CD8-positive, alpha-beta memory T cell (primary cell): ENCODE measurements at places on chromosomes 5 and 9.

GRCh38 chr5:134439210-134439654, 27.6 kb upstream of the CDKN2AIPNL start:
- no peak for DNase-seq

DNA sequence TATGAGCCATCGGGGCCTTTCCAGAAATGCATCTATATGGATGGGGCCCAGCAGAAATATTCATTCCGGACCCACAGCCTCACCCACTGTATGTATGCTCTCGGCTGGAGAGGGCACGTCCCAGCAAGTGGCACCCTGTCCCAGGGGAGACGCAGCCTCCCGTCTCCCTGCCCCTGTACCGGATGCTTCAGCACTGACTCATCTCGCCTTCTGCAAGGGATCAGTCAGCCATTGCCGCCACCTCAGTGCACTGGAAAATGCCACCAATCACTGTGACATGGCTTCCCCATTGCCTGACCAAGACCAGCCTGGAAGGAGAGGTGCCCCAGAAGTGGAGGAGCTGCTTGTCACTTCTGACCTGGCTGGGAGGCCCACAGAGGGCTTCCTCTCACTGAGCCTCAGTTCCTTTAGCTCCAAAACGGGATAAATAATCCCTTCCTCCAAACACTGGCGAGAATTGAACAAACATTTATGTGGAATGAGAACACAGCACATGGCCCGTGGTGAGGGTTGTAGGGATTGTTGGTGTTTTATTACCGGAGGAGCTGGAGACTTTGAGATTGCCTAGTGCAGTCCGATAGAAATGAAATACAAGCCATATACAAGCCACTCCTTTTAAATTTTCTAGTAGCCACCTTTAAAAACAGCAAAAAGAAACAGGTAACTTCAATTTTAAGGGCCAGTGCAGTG, 43.9 kb upstream of the ORM1 start:
- DNase-seq, result no peak

- no peak for DNase-seq
These were observed 8.5 kb downstream of the FOCAD start for GRCh38 chr9:20692554-20692953.

DNA sequence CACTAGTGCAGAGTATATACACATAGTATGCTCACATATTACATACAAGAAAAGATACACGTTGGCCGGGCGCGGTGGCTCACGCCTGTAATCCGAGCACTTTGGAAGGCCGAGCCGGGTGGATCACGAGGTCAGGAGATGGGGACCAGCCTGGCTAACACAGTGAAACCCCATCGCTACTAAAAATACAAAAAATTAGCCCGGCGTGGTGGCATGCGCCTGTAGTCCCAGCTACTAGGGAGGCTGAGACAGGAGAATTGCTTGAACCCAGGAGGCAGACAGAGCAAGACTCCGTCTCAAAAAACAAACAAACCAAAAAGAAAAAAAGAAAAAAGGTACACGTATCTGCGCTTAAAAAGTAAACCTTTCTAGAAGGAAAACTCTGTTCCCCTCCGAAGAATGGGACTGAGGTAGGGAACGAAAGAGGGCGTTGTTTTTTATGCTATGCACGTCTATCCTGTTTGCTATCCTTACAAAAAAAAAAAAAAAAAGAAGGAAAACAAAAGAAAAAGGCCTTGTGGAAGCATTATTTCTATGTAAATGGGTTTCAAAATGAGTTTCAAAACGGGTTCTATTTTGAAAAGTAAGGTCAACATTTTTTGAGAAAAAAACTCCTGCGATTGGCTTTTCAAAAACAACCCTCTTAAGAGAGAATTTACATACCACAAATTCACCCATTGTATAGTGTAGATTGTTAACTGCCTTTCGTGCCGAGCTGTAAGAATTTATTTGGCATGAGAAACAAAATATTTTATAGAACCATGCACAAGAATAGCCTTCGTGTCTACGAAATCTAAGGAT, 1.2 kb downstream of the AK3 start:
- DNase-seq, result no peak

DNA sequence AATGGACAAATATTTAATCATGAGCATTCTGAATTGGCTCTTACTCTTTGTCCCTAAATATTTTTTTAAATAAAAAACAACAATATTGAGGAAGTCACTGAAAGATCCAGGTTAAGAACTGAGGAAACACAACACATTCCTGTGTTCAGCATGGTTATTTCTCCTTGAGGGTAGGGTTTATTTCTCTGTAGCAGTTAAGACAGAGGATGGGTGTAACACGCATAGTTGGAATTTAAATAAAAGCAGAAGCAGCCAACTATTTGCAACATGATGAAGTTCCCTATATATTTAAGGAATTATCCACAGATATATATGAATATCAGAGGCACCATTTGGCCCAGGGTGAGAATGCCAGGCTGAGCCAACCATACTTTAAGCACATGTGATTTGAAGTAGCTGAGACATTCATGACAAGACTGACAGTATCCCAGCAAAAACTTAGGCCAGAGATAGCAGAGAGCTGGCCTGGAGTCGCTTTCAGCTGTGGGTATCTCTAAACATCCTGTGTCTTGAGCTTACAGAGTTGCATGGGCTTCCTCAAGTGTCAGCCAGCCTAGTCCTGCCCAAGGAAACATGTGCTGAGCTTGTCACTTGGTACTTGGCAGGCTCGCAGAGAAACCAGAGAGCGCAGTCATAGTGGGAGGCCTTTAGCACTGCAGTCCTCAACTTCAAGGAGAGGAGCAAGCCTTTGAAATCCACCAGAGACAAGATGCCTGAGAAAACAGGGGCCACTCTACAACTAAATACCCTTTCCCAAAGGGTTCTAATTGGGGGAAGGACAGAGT, 43.6 kb downstream of the SEMA5A start:
- no peak for DNase-seq

DNA sequence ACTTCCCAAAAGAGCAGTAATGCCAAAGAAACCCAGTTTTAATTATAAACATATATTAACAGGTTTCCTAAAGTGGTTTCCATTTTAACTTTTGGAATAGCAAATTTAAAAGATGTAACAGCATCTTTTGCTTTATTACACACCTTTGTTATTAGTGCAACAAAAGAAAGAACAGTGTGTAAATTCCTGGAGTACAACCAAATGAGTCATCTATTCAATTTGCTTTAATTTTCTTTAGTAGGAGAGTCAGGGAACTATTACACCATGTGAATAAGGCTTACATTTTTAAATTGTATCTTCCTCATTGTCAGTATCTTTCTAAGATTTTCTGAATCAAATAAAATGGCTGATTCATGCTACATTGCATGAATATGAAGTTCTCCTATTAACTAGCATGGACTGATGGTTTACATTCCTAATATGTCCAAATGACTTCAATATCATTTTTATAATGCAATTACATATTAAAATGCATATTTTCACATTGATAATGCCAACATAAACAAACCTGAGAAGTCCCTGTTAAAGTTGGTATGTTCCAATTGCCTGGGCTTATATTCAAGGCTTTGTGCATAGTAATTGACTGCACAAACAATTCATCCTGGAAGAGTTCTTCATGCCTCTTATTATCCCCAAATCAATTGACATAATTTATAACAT, 22.5 kb downstream of the EDIL3 start:
- no peak for DNase-seq

DNA sequence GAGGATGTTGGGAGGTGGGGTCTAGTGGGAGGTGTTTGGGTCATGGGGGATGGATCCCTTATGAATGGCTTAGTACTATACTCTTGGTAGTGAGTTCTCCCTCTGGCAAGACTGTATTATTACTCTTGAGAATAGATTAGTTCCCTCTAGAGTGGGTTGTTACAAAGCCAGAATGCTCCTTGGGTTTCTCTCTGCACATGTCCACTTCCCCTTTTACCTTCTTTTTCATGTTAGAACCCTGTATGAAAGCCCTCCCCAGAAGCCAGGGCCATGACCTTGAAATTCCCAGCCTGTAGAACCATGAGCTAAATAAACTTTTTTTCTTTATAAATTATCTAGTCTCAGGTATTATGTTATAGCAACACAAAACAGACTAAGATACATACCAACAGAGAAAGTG, 31.1 kb downstream of the SLC24A2 start:
- DNase-seq, result no peak

DNA sequence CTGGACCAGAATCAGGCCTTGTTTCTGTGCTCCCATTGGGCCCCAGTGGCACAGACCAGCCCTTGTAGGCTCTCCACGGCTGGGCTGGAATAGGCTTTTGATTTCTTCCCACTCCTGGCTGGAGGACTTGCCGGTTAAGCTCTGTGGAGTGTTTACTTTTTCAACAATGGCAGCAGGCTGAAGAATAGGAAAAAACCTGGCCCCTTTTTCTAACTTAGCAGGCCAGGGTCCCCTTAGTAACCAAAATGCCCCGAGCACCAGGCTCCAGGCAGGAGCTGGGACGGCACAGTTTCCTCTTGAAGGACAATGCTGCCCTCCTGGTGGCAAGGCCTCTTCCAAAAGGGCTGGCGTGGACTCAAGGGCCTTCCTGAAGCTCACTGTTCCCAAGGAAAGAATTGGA, 230.3 kb downstream of the CRB2 start:
- DNase-seq, result no peak

DNA sequence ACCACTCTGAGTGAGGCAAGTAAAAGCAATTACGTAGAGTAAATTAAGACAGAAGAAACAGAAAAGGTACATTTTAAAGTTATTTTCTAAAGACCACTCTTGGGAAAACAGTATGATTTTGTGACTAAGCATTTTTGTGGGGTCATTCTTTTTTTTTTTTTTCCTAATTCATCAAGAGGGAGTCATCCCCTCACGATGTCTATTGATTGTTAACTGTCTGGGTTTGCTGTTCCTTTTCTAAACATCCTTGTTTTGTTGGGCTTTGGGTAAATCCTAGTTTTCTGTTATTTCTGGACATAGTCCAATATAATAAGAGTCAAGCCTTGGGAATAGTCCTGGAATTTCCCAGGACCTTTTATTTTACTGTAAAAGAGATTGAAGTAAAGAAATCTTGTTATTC, 63.8 kb downstream of the ANKRD55 start:
- no peak for DNase-seq

- no peak for DNase-seq
These were observed 102.4 kb downstream of the DAPK1 start for GRCh38 chr9:87599901-87600610.

- DNase-seq, result no peak
These were observed 246.8 kb downstream of the SAXO1 start for GRCh38 chr9:18786196-18786595.

- DNase-seq, result no peak
These were observed 220.8 kb downstream of the PRR16 start for GRCh38 chr5:120684749-120685415.

GRCh38 chr9:109213285-109214121, 46.5 kb upstream of the FRRS1L start:
- DNase-seq, result no peak

GRCh38 chr9:90580576-90580975, 62.0 kb downstream of the DIRAS2 start:
- no peak for DNase-seq

DNA sequence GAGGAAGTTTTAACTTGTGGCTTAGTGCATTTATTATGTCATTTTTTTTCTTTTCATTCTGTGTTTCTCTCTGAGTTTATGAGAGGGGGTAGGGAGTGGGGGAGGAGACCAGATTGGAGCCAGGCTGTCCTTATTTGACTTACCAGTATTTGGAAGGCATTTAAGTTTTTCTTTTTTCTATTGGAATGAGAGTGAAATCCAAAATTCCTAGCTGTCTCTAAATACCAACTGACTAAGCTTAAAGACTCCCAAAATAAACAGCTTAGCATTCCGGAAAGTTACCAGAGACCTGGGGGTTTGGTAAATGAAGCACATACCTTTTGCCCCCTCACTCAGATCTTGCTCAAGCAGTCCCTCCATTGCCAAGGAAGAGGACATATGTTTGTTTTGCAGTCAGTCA, 581.9 kb upstream of the BRINP1 start:
- no peak for DNase-seq

DNA sequence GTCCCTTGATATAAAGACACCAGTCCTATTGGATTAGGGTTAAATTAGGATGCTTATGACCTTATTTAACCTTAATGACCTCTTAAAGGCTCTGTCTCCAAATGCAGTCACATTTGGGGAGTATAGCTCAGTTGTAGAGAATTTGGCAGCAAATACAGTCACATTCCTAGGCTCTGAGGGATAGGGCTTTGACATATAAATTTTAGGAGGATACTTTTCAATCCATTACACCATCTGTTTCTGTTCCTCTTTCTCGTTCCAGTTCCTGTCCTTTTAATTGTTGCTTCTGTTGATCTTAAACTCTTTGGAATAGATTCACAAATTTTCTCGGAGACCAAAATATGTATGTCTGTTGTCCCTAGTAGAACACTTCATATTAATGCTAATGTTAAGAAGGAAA, 390.0 kb upstream of the PCSK5 start:
- no peak for DNase-seq

DNA sequence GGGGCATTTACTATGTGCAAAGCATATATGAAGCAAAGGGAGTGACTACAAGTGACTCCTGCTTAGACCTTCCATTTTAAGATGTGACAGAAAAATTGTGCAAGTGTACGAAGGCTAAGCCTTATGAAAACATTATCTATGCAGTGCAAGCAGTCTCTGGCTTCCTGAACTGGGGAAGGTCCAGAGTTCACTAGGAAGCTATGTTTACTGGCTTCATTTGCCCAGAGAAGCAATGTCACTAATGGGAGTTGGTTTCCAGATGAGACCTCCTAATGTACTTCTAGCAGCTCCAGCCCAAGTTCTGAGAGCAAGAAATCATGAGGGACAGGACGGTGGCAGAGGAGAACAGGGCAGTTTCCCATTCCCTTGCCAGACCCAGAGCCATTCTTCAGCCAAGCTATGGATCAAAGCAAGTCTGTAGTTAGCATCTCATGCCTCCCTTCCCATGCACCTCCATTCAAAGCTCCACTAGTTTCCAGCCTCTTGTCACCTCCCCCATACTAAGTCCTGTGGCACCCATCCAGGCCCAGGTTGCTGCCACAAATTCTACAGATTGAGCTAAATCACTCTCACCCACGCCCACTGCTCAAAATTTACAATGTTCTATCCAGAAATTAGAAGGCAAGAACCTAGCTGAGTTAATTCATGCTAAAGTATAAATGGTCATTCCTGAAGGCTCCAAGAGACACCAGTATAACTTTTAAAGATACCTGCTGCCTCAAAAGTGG, 21.8 kb downstream of the MCTP1 start:
- DNase-seq, result no peak

- DNase-seq, result no peak
These were observed 24.8 kb downstream of the PLPP1 start for GRCh38 chr5:55509796-55510522.

DNA sequence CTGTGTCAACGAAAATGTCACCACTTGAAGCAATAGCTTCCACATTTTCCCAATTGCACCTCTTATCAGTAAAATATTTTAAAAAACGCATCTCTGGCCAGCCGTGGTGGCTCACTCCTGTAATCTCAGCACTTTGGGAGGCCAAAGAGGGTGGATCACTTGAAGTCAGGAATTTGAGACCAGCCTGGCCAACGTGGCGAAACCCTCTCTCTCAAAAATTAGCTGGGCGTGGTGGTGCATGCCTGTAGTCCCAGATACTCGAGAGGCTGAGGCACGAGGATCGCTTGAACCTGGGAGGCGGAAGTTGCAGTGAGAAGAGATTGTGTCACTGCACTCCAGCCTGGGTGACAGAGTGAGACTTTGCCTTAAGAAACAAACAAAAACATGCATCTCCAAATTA, 210.1 kb upstream of the CHD1 start:
- DNase-seq, result no peak
